GOT3 (cell line): ENCODE measurements at places on chromosomes 4 and X.

DNA sequence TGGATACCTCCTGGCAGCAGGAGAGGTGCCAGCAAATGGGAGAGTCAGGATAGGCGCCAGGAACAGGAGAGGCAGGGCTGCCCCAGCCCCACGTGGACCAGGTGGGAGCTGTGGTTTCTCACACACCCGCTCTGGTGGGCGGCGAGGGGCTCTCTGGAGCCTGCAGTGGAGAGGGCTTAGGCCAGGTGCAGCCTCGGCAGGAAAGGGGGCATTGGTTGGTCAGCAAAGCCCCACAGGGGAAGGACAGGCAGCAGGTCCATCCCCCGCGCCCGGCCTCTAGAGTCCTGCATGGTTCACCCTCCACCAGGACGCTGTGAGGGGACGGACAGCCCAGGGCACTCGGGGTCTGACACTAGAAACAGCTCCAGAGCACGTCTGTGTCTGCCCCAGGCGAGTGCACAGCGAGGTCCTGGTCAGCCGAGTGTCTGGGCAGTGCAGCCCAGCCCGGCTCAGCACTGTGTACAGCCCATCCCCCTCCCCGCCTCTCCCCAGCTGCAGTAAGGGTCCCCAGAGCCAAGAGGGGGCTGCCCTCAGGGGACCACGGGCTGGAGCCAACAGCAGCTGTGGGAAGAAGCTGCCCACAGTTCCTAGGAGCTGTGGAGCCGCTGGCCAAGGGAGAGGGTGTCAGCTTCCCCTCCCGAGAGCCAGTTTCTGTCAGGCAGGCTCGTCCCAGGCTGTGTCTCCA is 8.2 kb downstream of the ATP5ME start:
- no peak for DNase-seq

- DNase-seq: no peak
Observed at GRCh38 chr4:13833171-13833804, 205.8 kb upstream of the BOD1L1 start.

- DNase-seq: no peak
Observed at GRCh38 chr4:83855044-83855443, 319.1 kb downstream of the GPAT3 start.

GRCh38 chr4:38026158-38026740 is 66.1 kb downstream of the PTTG2 start:
- DNase-seq: no peak

GRCh38 chr4:118974758-118975157 is 86.1 kb downstream of the SYNPO2 start:
- DNase-seq: no peak

- no peak for DNase-seq
Observed at GRCh38 chrX:17544821-17545220, 169.8 kb downstream of the NHS start.

DNA sequence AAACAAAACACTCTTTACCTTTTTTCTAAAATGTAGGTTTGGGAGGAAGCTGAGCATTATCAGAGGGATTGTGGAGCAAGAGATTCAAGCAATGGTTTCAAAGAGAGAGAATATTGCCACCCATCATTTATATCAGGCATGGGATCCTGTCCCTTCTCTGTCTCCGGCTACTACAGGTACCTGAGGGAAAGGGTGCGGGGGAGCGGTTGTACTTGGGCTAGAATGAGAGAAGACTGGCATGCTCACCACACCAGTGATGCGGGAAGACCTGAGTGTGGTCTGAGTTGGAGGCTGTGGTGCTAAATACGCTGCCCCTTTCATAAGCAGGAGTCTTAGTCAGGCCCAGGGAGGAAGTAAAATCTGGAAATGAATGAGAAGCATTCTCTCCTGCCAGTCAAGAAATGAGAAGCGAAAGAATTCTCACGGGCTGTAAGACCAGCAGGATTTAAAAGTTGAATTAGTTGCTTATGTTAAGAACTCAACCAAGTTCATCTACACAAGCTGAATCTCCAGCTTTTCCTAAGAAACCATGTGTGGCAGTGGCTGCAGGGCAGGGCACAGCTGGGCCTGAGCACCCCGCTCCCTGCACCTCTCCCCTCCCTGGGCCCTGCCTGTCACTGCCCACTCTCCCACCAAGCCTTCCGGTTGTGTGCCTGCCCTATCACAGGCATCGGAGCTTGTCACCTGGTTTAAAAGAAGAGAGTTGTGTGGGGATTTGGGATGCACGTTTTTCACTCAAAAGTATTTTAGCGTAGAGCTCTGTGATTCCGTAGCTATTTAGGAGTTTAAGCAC is 24.8 kb upstream of the MSANTD1 start:
- no peak for DNase-seq

DNA sequence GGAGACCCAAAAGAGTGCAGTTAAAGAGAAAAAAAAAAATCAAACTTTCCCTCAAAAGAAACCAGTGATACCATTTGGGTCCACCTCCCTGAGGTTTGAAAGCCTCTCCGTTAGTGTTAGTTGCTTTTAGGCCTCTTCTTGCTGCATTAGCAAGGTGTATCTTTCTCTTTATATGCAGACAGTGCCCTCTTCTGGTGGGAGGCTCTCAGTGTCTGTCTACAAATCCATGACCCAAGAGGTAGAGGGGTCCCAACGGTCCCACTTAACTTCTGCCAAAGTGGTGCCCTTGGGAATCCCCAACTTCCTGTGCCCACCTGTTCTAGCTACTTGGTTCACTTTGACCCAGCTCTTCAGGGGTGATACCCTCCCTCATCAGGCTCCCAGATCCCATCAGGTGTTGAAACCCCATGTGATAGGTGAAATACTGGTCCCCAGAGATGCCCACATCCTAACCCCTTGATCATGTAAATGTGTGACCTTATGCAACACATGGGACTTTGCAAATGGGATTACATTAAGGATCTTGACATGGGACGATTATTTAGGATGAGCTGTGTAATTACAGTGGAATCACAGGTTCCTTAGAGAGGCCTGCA is 63.7 kb upstream of the CD99 start:
- DNase-seq: no peak

DNA sequence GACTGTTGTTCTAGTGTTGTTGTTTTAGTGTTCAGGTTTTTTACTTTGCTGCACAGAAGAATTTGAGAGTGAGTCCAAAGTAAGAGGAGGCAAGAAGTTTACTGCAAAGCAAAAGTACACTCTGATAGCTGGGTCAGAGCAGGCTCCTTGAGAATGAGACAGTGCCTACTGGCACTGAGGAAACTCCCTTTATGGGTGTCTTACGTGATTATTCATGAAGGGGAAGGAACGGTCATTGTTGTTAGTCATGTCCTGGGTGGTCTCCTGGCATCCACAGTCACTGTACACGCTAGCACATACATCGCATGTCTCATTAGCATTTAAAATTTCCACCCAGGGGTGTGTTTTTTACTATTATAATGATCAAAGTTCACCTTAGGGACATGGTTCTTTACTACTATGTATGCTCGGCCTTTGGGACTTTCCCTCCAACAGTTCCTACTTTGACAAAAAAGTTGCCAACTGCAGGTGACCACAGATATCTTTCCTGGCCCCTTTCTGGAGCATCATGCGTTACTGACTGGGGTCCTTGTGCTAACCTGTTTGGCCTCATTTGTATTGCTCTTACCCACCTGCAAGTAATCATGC is 688.9 kb upstream of the AMOT start:
- no peak for DNase-seq

DNA sequence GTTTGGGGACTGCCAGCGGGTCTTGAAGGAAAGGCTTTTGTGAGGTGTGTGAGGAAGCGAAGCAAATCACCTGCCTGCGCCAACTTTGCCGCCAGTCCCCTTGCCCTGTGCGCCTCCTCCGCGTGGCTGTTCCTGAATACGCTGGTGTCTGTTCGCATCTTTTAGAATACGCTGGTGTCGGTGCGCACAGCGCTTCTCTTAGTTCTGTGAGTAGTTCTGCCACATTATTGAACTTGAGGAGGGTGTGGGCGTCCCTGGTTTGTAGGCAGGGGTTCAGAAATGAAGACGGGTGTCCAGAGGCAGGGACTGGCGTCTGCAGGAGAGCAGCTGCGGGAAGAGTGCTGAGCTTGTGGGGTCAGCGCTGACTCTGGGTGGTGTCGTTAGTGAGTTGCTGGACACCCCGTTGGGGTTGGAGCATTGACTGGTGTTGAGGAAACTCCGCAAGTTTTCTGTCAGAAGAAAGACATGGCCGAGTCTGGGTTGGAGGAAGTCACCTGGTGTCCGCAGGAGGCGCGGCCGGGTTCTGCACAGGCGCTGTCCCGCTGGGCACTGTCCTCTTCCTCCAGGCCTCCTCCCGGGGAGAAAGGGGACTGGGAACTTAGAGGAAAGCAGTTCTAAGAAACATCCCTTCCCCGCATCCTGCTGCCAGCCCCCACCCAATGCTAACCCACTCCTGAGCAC is 930 bp downstream of the ZNF718 start:
- DNase-seq: no peak

DNA sequence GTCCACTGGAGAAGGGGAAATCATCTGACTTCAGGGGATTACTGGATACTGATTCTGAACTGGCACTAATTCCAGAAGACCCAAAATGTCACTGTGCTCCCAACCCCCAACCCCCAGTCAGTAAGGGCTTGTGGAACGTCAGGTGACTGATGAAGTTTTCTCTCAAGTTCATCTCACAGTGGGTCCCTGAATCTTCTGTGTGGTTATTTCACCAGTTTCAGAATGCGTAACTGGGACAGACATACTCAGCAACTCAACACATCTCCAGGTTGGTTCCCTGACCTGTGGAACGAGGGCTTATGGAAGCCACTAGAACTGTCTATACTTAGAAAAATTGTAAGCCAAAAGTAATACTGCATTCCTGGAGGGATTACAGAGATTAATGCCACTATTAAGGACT is 45.3 kb downstream of the DDX60L start:
- no peak for DNase-seq

- DNase-seq: no peak
Observed at GRCh38 chrX:153245288-153245731, 66.2 kb downstream of the MAGEA1 start.

GRCh38 chr4:189773909-189774308 is 166.8 kb upstream of the FRG1 start:
- no peak for DNase-seq

DNA sequence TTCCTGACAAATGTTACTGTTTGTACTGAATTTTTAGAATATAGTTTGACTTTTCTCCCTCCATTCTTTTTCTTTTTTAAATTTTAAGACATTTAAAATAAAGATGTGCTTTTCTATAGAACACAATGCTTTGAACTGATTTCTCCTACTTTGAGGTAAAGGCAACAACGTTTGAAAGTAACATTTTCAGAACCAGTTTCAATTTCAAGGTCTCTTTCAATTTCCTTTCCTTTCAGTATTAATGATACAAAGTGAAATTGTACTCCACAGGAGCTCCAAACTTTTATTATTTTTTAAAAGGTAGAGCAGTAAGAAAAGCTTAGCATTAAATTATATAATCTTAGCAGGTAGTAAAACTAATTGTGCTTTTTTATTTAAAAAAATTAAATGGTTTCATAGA is 54.9 kb downstream of the NDST4 start:
- no peak for DNase-seq

GRCh38 chrX:24563291-24564010 is 83.7 kb downstream of the PCYT1B start:
- DNase-seq: no peak

GRCh38 chr4:188783175-188783574 is 643.9 kb downstream of the TRIML1 start:
- DNase-seq: no peak

- DNase-seq: no peak
Observed at GRCh38 chr4:127843704-127844600, 36.7 kb upstream of the PLK4 start.

DNA sequence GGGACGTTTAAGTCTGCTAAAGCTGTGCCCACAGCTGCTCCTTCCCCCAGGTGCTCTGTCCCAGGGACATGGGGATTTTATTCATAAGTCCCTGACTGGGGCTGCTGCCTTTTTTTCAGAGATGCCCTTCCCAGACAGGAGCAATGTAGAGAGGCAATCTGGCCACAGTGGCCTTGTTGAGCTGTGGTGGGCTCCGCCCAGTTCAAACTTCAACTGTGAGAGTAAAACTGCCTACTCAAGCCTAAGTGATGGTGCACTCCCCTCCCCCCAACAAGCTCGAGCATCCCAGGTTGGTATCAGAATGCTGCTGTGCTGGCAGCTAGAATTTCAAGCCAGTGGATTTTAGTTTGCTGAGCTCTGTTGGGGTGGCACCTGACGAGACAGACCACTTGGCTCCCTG is 1371.4 kb downstream of the ADGRL3 start:
- DNase-seq: no peak

DNA sequence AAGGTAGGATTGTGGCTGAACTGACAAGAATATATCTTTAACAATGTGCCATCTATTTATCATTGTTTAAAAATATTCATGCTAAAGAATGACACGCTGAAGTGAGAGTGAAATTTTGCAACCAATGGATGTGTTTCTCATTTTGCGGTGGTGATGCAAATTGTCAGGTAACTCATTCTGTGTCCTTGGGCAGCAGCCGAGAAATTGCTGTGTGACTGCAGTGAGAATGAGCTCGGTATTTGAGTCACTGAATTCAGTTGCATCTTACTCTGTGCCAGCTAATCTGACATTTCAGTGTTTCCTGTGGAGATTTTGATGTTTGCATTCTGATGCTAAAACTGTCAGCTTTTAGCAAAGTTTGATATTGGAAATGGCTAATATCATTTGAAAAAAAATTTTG is 28.1 kb downstream of the MCUB start:
- no peak for DNase-seq

- DNase-seq: no peak
Observed at GRCh38 chr4:26765515-26765914, 95.1 kb upstream of the STIM2 start.

GRCh38 chrX:149567621-149568417 is 18.1 kb upstream of the HSFX3 start:
- DNase-seq: no peak

- no peak for DNase-seq
Observed at GRCh38 chr4:144901141-144901540, 196.9 kb downstream of the ANAPC10 start.

GRCh38 chr4:69321153-69321729 is 41.0 kb downstream of the UGT2B28 start:
- DNase-seq: no peak

DNA sequence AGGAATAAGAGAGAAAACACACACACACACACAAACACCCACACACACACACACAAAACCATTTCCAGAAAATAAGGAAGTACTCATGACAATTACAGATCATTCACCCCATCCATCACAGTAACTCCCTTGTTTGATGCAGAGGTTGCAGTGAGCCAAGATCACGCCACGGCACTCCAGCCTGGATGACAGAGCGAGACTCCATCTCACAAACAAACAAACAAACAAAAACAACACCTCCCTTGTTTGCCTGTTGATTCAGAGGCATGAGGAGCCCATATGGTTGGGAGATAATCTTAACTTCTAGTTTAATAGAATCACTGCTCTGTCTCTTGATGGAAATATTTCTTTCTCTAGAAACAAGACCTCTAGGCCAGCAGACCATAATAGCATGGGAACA is 2043.5 kb upstream of the AGA start:
- no peak for DNase-seq

- no peak for DNase-seq
Observed at GRCh38 chr4:81148576-81148975, 66.4 kb downstream of the PRKG2 start.

DNA sequence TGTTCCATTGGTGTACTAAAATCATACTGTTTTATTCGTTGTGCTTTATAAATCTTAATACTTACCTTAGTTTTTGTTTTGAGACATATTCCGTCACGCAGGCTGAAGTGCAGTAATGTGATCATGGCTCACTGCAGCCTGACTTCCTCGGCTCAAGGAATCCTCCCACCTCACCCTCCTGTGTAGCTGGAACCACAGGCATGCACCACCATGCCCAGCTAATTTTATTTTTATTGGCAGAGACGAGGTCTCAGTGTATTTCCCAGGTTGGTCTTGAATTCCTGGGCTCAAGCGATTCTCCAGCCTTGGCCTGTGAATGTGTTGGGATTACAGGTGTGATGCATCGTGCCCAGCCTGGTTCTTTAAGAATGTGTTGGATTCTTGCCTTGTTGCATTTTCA is 24.4 kb upstream of the DCK start:
- DNase-seq: no peak
